ENCODE measurements at places on chromosomes 3 and 15.

DNA sequence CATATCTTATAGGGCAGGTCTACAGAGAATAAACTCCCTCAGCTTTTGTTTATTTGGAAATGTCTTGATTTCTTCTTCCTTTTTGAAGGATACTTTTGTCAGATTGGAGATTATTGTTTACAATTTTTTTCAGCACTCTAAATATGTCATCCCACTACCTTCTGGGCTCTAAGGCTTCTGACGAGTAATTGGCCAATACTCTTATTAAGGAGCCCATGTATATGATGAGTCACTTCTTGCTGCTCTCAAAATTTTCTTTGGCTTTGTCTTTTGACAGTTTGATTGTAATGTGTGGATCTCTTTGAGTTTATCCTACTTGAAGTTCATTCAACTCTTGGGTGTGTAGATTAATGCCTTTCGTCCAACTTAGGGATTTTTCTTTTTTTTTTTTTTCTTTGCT lies 28.9 kb upstream of the CD200R1L start:
- DNase-seq: peak; percentile 55

GRCh38 chr15:43241100-43241499 lies 20.3 kb upstream of the EPB42 start:
- no peak for DNase-seq

DNA sequence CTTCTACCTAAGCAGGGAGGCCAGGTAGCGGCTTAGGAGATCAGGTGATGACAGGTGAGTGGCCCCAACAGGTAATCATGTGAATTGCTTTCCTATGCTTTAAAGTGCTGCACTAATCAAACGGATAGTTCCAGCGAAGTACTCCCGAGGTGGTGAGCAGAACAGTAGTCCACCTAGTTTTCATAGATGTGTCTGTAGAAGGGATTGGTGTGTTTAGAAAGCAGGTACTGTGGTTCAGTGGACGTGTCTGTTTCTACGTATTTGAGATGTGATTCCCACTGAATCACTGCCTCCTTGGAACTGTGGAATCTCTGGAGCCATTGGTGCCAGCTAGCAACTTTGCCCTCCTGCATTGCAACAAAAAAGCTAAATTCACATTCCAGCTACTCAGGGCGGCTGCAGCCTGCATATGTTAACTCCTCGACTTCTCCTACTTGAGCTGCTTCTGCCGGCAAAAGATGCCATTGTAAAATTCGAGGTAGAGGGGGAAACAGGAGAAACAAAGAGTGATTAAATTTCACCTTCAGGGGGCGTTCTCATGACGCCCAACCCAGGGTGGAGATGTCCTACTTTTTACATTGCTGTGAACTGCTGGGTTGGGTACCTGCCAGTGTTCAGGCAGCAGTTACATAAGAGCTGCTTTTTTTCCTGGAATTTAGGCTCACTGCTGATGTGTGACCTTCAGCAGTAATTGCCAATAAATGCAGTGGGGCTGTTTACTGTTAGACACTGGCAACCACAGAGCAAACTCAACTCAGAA lies 227.3 kb downstream of the ITPR1 start:
- DNase-seq: no peak

DNA sequence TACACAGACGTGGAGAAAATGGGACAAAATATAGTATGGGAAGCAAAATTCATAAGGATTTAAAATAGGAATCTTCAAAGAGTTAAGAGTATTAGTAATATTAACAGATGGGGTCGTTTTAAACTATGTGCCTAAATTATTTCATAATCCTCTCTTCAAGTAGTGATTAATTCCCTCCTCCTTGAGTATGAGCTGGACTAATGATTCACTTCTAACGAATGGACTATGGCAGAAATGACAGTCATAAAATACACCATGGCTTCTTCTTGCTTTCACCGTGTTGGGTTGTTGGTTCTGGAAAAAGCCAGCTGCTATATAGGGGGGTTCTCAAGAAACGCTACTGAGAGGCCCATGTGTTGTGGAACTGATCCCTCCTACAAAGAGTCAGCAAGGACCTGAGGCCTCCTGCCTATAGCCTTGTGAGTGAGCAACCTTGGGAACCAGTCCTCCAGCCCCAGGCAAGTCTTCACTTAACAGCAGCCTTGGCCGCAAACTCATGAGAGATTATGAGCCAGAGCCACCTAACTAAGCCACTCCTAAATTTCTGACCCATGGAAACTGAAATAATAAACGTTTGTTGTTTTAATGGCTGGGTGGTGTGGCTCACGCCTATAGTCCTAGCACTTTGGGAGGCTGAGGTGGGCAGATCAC lies 64.8 kb upstream of the ABHD2 start:
- DNase-seq: no peak

DNA sequence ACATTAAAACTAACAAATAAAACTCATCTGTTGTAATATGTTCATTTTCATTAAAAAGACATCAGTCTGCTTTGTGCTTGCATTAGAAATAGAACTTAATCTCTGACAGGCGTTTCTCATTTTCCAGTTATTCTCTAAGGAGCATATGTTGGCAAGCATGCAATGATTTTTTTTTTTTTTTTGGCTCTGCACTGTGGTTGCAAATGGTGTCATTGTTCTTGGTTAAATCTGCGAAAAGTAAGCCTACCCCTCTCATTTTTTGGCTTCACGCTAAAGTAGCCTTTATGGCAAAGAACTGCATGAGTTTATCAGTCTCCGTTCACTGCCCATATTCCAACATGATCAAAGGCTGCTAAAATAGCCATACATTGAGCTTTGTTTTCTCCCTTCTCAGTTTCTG lies 403.2 kb downstream of the MECOM start:
- DNase-seq: no peak

DNA sequence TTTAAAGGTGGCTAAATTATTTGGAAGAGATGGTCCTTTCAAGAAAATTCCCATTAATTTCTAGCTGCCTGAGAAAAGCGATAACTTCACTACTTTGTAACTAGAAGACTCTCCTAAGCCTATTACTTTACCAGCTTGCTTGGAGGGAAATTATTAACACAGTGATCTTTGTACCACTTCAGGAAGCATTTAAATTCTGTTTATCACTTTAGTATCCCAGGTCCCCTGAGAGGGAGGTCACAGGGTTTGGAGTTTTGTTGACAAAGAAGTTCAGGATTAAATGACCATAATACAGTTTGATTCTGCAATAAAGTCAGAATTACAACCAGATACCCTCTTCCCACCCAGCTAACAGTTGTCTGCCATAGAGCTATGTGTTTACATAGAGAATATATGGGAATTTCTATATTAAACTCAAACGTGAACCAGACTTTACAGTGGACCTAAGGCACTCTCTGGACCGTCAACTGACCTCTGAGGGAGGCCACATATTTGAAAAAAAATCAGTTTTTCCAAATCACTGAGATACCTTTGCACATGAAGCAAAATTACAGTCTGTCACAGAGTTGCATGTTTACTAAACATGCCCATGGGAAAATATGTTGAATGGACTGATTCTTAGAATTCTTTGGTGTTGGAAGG lies 3.0 kb downstream of the SLC27A2 start:
- DNase-seq: no peak

- no peak for DNase-seq
These were observed 385.0 kb upstream of the C2CD4B start for GRCh38 chr15:62550106-62550505.

- DNase-seq: no peak
These were observed 397.7 kb upstream of the LMCD1 start for GRCh38 chr3:8103954-8104353.

- DNase-seq: peak; percentile 20
These were observed 81.7 kb downstream of the BTD start for GRCh38 chr3:15683253-15683652.

- DNase-seq: peak; percentile 45
These were observed 62.7 kb upstream of the ZNF148 start for GRCh38 chr3:125437631-125438435.

DNA sequence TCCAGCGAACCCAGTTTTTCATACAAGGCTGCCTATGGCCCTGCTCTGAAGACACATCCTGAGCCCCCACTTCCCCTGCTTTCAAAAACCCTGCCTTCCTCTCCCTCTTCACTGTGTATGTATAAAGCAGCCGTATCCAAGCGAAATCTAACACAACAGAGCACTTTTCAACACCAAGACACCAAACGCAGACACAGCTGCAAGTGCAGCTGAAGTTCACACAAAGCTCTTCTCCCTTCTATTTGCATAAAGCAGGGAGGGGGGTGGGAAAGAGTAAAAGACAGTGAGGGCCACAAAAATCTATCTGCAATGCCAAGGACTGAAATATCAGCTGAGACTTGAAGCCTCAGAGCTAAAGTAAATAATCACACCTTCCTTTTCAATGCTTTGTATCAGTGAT lies 35.1 kb upstream of the CSPG5 start:
- no peak for DNase-seq

DNA sequence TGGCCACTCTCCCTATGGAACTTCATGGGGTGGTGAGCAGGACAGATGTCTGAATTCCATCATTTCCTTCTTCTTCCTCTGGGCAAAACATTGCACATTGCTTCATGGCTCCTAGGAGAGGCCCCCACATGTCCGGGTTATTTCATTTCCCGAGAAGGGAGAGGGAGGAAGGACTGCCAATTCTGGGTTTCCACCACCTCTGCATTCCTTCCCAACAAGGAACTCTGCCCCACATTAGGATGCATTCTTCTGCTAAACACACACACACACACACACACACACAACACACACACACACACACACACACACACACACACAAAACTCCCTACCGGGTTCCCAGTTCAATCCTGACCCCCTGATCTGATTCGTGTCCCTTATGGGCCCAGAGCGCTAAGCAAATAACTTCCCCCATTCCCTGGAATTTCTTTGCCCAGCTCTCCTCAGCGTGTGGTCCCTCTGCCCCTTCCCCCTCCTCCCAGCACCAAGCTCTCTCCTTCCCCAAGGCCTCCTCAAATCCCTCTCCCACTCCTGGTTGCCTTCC lies 1.9 kb downstream of the RHO start:
- no peak for DNase-seq

DNA sequence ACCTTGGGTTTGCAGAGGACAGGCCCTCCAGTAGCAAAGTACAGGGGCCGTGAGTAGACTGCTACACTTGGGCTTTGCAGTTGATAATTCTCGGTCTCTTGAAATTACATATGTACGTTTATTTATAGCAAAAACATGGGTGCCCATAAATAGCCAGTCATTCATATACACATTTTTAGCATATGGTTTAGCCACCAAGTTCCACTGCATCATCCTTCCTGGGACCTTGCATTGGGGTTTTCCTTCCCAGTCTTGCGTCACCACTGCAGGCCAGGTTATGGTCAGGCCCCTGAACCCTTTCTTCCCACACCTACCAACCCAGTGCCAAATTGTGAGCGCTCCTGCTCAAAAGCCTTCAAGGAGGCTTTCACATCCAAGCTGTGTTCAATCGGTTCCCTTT lies 12.7 kb downstream of the KLHL25 start:
- no peak for DNase-seq

DNA sequence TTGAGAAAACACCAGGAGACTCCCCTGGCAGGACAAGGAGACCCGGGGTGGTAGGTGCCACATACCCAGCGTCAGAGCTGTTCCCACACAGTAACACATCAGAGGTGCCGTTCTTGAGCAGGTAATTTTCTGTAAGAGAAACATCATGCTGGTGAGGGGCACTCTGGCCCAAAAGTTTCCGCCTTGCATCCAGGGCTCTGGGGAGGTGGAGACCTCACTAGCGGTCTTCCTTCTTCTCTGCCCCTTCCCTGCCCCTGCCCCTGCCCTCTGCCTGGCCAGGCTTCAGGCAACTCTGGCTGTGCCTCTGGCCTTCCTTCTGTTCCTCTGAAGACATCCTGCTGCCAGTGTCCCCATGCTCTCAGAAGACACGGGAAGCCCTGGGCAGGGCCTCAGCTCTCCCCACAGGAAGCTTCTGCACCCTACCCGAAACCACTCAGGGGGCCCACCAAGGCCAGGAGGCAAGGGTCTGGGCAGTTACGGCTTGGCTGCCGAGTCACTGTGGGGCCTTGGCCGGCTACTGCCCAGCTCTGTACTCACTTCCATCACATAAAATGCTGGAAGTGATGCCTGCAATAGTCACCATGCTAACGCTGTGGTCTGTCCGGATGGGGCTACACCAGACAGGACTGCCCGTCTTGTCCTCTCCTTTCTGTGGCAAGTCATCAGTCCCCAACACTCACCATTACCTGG lies 41.3 kb downstream of the SCN5A start:
- DNase-seq: no peak

DNA sequence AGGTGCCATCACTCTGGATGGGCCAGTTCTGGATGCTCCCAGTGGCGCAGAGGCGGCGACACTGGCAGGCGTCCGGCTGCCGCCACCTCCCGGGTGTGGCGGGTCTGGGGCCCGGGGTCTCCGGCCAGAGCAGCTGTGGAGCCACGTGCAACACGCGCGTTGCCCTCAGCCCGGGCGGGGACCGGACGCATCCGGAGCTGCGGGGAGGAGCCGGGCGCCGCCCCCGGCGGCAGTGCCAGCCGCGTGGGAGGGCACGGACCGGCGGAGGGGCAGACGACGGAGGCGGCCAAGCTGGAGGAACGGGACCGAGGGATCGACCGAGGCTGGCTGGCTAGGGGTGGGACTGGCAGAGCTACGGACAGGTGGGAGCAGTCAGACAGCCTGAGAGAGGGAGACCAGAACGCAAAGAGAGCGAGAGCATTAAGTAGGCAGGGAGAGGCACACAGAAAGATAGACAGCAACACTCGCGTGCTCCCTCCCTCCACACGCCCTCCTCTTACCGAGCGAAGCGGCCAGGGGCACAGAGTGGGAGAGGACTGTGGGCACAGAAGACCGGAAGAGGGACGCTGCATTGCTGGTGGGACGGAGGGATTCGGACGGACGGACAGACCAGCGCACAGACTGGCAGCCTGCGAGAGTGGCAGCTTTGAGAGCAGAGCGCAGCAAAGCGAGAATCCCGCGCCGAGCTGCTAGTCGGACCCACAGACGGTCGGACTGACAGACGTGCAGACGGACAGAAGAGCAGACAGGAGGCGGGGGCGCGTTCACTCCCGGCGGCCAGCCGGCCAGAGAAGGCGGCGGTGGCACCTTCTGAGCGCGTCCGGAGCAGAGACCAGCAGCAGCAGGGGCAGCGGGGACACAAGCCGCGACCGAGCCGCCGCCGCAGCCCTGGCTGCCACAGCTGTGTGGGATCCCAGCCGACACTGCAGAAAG lies at the start of gene ARPP21:
TSS of gene ARPP21 (plus strand) at position 272 of the 933 bp plus-strand sequence. CDS start 42,227 bp downstream, outside the sequence.
- no peak for DNase-seq

DNA sequence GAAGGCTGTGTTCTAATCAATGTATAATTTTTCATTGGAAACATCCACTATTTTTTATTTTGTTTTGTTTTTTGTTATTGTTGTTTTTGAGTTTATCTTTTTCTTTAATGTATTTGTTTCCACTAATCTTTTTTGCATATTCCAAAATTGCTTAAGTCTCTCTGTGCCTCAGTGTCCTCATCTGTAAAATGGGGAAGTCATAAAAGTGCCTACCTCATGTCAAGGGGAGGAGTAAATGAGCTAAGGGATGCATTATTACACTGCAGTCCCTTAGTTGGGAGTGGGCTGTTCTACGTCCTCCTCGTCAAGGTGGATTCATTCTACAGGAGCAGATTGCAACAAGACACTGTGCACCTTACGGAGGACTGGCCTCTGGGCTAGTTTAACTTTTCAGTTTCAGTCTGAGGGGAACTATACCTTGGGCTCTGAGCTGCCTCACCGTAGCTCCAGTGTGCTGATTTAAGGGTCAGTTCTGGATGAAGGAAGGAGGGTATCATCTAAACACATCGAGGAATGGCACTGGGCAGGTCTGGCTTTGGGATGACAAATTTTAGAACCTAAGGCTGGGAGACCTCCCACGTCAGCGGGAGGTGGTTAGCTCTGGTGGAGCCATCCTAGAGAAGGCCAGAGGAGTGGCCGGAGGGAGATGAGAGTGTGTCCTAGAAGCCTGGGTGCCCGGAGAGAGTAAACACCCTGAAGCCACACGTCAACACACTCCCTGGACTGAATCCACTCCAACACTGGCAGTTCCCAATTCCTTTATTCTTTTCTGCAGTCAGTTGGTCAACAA lies 5.1 kb upstream of the SRP14 start:
- DNase-seq: peak; percentile 48
